Activated CD4-positive, alpha-beta T cell treated with anti-CD3 and anti-CD28 coated beads, Interleukin-2, amount 10 ng/mL, durations not matched to agents 7 days and 5 days (primary cell): ENCODE measurements at places on chromosomes 4 and X. TPM values are rescaled to one million over a fixed set of nuclear protein-coding genes. Genes with fewer than 3 reads are reported as not detected.

The GK gene
- 20.7 TPM for total RNA-seq

The GSX2 gene
- not detected for total RNA-seq

The RBMXL3 gene
- not detected for total RNA-seq

The PLAC1 gene
- not detected for total RNA-seq

The CNKSR2 gene
- 9.5 TPM for total RNA-seq

The DUX4 gene
- not detected for total RNA-seq

The ACTRT1 gene
- total RNA-seq, result not detected

DNA sequence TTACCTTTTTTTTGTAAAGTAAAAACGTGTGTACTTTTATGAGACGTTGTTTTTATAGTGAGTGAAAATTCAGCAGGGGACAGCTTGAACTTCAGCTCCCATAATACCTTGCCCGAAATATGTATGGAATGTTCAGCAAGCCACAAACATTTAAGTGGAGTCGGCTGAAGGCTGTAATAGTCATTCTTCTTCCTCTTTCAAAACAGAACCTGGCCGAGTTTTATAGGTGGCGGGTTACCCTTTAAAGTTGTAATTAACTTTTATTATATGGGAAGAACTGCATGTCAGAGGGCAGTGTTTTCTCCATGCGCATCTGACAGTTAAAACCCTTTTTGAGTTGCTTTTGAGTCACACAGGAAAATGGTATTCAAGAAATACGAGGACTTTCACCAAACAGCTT is 50.7 kb downstream of the CLDN34 start:
- DNase-seq, result no peak

GRCh38 chr4:1784395-1784788 is 8.7 kb upstream of the FGFR3 start:
- no peak for DNase-seq

DNA sequence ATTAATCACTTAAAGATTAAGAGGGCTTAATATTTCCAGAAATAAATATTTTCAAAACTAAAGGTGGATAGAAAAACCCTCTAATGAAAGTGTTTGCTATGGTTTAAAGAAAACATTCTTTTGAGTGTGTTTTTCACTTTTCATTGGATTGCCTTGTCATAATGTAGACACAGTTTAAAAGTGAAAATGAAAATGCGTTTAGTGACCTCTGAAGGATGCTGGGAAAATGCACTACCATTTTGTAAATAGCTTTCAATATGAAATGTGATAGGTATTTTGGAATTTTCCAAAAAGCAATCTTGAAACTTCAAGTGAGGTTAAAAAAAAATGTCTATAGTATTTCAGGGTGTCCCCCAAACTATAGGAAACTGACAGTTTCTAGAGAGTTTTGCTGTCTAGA is 642.2 kb downstream of the C4orf33 start:
- DNase-seq, result no peak

- DNase-seq, result no peak
Observed at GRCh38 chrX:130887376-130887775, 15.6 kb downstream of the ENOX2 start.

DNA sequence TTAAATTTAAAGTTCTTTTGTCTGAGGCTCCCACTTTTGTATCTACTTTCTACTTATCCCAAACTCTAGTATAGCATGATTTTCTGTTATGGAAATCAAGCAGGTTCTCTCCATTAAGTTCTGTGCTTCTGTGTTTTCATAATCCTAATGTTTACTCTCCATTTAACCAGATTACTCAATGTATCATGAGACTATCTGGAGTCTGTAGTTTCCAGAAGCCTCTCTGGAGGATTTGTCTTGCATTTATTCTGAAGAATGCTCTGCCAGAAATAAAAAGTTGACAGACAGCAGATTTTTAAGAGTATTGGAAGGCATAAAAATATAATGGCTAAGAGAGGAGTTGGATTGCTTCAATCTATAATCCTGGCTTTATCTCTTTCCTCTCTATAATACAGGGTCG is 39.2 kb upstream of the PLS3 start:
- no peak for DNase-seq

DNA sequence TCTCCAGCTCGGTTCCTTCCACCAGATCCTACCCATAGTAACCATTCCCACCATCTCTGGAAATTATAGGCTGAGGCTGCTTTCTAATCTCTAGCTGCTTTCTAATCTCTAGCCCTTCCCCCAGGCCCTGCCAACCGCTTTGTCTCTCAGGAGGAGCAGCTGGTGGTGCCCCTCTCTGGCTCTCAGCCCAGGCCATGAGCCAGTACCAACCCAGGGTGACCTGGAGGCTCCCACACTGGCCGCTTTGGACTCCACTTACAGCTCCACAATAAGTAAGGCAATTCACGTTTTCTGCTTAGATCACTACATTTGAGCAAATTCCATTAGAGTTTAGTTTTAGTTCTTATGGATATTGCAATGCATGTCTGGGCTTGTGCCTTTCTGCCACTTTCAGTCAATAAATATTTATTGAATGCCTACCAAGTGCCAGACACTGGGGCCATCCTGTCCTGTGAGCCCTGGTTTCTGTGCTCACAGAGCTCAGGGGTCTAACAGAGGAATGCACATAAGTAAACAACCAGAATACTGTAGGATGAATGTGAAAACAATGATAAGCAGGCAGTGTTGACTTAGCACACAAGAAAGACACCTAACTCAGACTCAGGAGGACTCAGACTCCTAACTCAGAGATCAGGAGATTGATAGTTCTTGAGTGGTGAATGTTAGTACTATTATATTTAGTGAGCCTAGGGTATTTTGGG is 38.9 kb downstream of the SMC1A start:
- no peak for DNase-seq

DNA sequence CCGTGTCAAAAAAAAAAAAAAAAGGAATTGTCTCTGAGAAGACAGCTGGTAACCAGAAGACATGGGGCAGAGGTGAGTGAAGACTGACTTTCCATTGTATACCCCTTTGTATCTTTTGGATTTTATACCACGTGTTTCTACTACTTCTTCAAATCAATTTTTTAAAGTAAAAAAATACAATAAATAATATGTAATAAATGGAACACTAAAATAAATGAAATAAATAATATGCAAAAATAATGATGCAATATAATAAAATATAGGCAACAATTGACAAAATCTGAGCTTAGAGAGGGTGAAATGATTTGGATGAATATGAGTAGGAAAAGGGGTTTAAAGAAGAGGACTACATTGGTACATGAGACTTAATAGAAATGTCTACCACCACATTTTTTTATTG is 155.8 kb downstream of the IL15 start:
- DNase-seq, result no peak

DNA sequence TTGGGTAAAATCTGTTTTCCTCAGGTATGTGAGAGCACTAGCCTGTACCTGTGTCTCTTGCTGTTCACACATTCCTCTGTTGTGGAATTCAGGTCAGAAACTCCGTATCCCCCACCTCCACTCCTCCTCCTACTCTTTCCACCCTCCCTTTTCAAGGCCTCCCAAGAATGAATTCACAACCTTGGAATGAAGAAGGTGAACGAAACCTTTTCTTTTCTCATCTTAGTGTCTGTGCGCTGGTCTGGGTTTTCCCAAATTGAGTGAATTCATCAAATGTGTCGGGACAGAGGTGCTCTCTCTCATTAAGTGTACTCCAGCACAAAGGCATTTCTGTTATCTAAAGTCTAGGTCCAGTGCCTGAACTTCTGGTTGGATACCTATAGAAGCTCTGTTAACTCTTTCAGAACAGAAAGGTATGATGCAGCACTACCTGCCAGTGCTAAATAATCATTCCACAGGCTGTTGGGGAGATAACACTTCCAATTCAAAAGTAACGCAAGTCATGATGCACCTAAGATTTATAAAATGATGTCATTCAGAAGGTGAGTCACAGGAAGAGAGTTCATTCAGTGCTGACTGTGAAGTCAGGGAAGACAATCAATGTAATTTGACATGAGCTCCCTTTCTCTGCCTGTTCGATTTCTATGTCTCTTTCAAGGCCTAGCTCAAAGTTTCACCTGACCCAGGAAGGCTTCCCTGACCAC is 41.9 kb downstream of the COL4A6 start:
- DNase-seq, result no peak

GRCh38 chrX:110743679-110744340 is 51.8 kb downstream of the CHRDL1 start:
- DNase-seq, result no peak
